ENCODE measurements at places on chromosomes 16 and 17. TPM values are rescaled to one million over a fixed set of nuclear protein-coding genes. Genes with fewer than 3 reads are reported as not detected.
A peak's percentile ranks its signal among the peaks of the same experiment; 100 is the strongest.

Gene NME1
- 115 TPM for total RNA-seq

Gene KLHL36
- total RNA-seq = 81.9 TPM

Gene TNFRSF13B
- not detected for total RNA-seq

Gene WNK4
- total RNA-seq = 8.3 TPM

Gene SLC5A10
- 0.17 TPM for total RNA-seq

Gene HEATR9
- total RNA-seq = not detected

Gene KRTAP9-8
- not detected for total RNA-seq

Gene STX1B
- total RNA-seq = 3.9 TPM

Gene NUBP2
- 80.0 TPM for total RNA-seq

Gene KRTAP9-2
- total RNA-seq = not detected

DNA sequence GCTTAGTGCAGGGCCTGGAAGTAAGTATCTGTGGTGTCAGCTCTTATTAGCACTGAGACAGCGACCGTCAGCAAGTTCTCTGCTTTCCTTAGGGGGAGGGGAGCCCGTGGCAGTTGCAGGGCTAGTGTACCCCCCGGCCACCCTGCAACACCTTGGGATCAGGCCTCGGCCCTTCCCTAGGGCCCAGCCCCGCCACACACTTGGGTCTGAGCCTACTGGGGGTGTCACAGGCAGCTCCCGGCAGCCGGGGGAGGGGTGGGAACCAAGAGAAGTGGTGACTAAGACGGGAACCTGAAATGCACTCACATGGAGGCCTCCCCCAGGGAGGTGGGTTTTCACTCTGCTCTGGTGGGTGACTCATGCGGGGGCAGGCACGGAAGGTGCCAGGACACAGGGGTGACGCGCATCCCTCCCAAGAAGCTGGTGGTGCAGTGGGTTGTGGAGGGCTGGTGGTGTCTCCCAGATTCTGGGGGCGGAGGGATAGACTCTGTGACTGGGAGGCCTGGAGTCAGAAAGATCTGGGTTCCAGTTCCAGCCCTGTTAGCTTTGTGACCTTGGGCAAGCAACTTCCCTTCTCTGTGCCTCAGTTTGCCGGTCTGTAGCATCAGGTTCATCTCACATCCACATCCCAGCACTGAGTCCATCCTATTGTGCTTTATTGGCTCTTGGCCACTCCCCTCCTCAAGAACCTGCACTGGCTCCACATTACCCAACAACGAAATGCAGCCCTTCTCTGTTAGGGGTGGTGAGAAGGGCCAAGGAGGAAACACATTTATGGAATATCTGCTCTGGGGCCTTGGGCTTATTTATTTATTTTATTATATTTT is 44.5 kb downstream of the LAT start:
- H3K4me3 ChIP-seq = no peak overlapping the region
- no peaks in the 10 kb centered on the region for H3K36me3 ChIP-seq
- no peak overlapping the region for H3K27ac ChIP-seq
- peak; percentile 68 for DNase-seq
- no peaks in the 10 kb centered on the region for H3K27me3 ChIP-seq
- 0 out of 2 replicates have a peak, but pooled peaks cover 6% of the 10 kb centered on the region for H3K4me1 ChIP-seq

GRCh38 chr17:48541577-48542113 is 3.3 kb downstream of the HOXB2 start:
- H3K36me3 ChIP-seq = no peaks in the 10 kb centered on the region
- H3K27ac ChIP-seq = no peak overlapping the region
- no peak for DNase-seq
- 0 out of 2 replicates have a peak, but pooled peaks cover 10% of the 10 kb centered on the region for H3K4me1 ChIP-seq

DNA sequence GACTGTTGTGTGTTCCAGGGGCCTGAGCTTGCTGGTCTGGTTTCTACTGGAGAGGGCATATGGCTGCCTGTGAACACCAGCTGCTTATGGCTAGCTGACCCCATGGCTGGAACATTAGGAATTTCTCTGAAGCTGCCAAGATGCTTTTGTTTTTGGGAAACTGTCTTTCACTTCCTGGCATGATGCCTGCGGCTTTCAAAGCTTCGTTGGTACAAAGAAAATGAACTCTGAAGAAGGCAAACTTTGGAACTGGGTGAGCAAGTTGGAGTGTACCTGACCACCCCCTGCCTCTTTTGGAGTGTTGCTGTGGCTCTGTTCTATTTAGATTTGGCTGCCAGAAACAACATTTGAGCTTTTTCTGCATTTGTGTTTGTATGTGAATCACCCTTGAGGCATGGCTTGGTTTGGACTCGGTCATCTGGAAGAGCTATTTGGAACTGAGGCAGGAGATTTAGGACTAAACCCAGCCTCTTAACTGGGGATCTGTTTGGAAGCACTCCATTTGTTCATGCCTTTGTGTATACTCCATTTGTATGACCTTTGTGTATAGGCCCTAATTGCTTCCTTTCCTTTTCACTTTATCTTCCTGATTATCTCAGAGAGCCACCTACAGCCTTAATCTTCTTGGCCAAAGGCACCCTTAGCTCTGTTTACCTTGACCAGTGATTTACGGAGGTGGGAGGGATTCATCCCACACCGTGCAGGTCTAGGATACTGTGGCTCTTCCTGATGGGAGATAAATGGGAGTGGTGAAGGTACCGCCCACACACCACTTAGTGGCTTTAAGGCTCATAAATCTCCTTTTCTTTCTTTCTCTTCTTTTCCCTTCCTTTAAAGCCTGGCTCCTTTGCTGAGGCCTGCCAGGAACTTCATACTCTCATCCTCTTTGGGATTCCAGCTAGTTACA is 7.3 kb upstream of the CPHXL start:
- H3K27ac ChIP-seq = no peak overlapping the region
- no peaks in the 10 kb centered on the region for H3K27me3 ChIP-seq
- H3K4me3 ChIP-seq = no peak overlapping the region
- no peaks in the 10 kb centered on the region for H3K4me1 ChIP-seq
- H3K36me3 ChIP-seq = no peaks in the 10 kb centered on the region

GRCh38 chr17:66381701-66382362 is 79.4 kb downstream of the PRKCA start:
- H3K4me3 ChIP-seq = no peak overlapping the region
- H3K4me1 ChIP-seq = peaks cover 21% of the 10 kb centered on the region
- H3K27ac ChIP-seq = no peak overlapping the region

- peak; percentile 51 for DNase-seq
- peak overlapping the region; percentile 72 for H3K4me3 ChIP-seq
- no peaks in the 10 kb centered on the region for H3K36me3 ChIP-seq
- no peaks in the 10 kb centered on the region for H3K27me3 ChIP-seq
- peak overlapping the region; percentile 78 for H3K27ac ChIP-seq
- H3K4me1 ChIP-seq = peaks cover 32% of the 10 kb centered on the region
Observed at GRCh38 chr16:526181-527014, 1.1 kb upstream of the CAPN15 start.

- no peak overlapping the region for H3K4me3 ChIP-seq
- H3K36me3 ChIP-seq = no peaks in the 10 kb centered on the region
- H3K27ac ChIP-seq = no peak overlapping the region
- no peak for DNase-seq
- H3K4me1 ChIP-seq = no peaks in the 10 kb centered on the region
Observed at GRCh38 chr17:76095943-76096342, 7.6 kb downstream of the EXOC7 start.

GRCh38 chr17:50256826-50257618 is 17.2 kb upstream of the TMEM92 start:
- H3K27ac ChIP-seq = no peak overlapping the region
- no peak for DNase-seq
- H3K4me3 ChIP-seq = no peak overlapping the region
- 0 out of 2 replicates have a peak, but pooled peaks cover under 1% of the 10 kb centered on the region for H3K4me1 ChIP-seq

DNA sequence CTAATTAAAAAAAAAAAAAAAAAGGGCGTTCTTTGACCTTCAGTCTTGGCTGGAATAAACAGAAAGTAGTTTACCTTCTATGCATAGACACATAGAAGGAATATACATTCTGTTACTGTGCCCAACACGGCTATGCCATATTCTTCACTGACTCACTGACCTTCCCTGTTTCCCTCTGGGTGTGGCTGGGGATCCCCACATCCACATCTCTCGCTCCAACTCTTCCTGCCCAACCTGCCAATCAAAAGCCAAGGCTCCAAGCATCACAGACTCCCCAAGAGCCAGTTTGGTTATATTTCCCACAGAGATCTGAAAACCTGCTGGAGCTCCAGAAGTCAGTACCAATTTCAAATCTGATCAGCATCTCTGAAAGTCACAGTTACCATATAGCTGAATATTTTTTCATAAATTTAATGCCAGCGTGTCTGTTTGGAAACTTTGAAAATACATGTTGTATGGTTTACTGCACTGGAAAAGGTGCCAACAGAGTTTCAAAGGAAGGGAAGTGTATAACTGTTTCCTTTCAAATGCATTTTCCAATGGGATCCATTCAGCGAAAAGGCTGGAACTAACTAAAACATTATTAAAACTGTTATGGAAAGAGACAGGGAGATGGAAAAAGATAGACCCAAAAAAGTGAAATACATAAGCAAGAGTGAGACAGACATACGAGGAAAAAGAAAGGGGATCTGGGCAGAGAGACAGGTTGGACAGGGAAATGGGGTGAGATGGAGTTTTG is 91.8 kb downstream of the SMG6 start:
- no peak for DNase-seq
- H3K36me3 ChIP-seq = 0 out of 2 replicates have a peak, but pooled peaks cover 8% of the 10 kb centered on the region
- H3K27me3 ChIP-seq = no peaks in the 10 kb centered on the region
- peaks cover 6% of the 10 kb centered on the region for H3K4me1 ChIP-seq
- no peak overlapping the region for H3K27ac ChIP-seq
- H3K4me3 ChIP-seq = no peak overlapping the region

DNA sequence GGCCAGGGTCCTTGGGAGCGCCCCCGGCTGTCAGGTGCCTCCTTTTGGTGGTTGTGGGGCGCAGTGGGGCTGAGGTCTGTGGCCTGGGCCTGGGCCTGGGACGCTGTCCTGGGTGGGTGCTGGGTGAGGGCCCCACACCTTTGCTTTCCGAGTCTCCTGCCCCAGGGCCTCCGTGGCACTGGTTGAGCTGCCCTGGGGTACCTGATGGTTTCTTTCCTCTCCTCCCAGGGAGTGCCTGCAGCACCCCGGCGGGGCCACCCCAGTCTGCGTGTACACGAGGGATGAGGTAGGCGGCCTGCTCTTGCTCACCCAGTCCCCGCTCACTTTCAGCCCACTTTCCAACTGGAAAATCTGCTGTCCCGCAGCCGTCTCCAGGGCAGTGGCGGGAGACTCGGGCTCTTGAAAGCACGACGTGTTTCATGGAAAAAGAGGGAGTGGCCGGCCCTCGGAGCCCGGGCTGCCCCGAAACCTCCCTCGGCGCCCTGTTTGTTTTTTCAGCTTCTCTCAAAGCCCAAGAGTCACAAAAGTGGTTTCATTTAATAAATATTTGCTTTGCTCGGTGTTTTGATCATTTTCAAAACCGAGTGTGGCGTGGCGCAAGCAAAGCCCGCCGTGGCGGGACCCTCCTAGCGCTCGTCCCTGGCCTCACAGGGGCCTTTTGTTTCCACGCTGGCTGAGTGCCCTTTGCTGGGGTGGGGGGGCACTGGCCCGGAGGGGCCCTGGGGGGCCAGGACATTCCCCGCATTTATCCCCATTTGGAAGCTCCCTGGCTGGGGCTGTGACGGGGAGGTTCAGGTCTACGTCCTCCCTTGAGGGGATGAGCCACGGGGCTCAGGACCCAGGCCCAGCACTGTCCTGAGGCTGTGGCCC is 17.4 kb downstream of the ASPSCR1 start:
- no peaks in the 10 kb centered on the region for H3K4me1 ChIP-seq
- no peak overlapping the region for H3K4me3 ChIP-seq
- DNase-seq = no peak
- H3K27me3 ChIP-seq = no peaks in the 10 kb centered on the region

DNA sequence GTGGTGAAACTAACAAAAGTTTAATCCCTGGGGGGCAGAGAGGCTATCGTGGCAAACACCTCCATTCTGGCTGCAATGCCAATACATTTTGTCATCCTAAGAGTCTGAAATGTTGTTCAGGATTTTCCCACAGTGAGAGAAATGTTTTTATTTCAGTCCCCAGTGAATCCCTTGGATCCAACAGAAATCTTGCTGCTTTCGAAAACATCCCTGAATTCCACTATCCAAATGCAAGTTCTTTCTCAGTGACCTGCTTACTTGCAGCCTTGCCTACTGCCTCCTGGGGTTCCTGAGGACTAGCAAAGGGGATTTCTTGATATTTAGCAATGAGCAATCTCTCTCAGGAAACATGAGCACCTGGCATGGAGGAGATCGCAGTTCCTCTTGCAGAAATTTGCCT is 202.1 kb upstream of the IRX3 start:
- no peaks in the 10 kb centered on the region for H3K27me3 ChIP-seq
- H3K27ac ChIP-seq = no peak overlapping the region
- peaks cover 12% of the 10 kb centered on the region for H3K4me1 ChIP-seq
- no peak overlapping the region for H3K4me3 ChIP-seq

- no peak overlapping the region for H3K27ac ChIP-seq
- no peak for DNase-seq
- no peak overlapping the region for H3K4me3 ChIP-seq
- H3K36me3 ChIP-seq = no peaks in the 10 kb centered on the region
- no peaks in the 10 kb centered on the region for H3K27me3 ChIP-seq
- H3K4me1 ChIP-seq = 0 out of 2 replicates have a peak, but pooled peaks cover 4% of the 10 kb centered on the region
Observed at GRCh38 chr17:40345994-40346764, 18.4 kb downstream of the GJD3 start.

DNA sequence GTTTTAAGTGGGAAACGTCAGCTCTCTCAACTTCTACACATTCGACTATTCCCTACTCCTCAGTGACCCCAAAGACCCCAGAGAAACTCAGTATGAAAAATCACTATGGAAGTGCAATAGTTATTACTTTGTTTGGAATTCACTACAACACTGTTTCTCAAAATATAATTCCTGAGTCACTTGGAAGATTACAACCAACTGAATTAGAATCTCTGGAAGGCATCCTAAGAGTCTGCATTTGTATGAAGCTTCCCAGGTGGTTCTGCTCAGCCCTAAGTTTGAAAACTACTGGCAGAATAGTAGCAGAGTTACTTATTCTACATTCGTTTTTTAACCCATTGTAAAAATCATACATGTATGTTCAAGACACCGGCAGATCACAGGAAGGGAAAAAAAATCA is 525.6 kb downstream of the MAF start:
- H3K4me3 ChIP-seq = no peak overlapping the region
- no peaks in the 10 kb centered on the region for H3K4me1 ChIP-seq
- H3K36me3 ChIP-seq = no peaks in the 10 kb centered on the region
- no peak overlapping the region for H3K27ac ChIP-seq
- H3K27me3 ChIP-seq = no peaks in the 10 kb centered on the region
- DNase-seq = no peak

GRCh38 chr16:29812754-29813643 is 1.0 kb downstream of the PRRT2 start:
- H3K4me1 ChIP-seq = peaks cover 54% of the 10 kb centered on the region
- no peaks in the 10 kb centered on the region for H3K27me3 ChIP-seq
- H3K4me3 ChIP-seq = no peak overlapping the region
- no peak for DNase-seq

GRCh38 chr17:49677933-49678847 is at the start of gene SPOP:
TSS of gene SPOP (minus strand) at chr17:49678097. CDS start at chr17:49622810, 55,287 bp downstream.
- H3K36me3 ChIP-seq = peaks cover 10% of the 10 kb centered on the region
- peaks cover 13% of the 10 kb centered on the region for H3K4me1 ChIP-seq
- DNase-seq = peak; percentile 97
- peak within 1 kb of the TSS; percentile 42 for H3K27ac ChIP-seq
- peaks cover 6% of the 10 kb centered on the region for H3K27me3 ChIP-seq

DNA sequence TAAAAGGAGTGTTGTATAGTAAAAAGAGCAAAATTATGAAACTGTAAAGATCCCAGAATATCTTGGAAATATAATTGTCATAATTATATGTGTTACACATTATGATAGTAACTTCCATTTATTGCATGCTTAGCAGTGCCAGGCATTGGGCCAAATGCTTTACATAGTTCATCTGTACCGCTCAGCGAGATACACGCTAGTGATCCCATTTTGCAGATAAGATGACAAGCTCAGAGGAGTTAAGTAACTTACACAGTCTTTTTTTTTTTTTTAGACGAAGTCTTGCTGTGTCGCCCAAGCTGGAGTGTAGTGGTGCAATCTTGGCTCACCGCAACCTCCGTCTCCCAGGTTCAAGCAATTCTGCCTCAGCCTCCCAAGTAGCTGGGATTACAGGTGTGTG is 6.8 kb upstream of the EZH1 start:
- H3K36me3 ChIP-seq = no peaks in the 10 kb centered on the region
- no peak overlapping the region for H3K27ac ChIP-seq
- H3K4me1 ChIP-seq = peaks cover 3% of the 10 kb centered on the region
- H3K27me3 ChIP-seq = no peaks in the 10 kb centered on the region
